ENCODE measurements at places on chromosomes 4 and X.

GRCh38 chr4:48904101-48904500 lies 2.5 kb downstream of the OCIAD2 start:
- no peak for DNase-seq

DNA sequence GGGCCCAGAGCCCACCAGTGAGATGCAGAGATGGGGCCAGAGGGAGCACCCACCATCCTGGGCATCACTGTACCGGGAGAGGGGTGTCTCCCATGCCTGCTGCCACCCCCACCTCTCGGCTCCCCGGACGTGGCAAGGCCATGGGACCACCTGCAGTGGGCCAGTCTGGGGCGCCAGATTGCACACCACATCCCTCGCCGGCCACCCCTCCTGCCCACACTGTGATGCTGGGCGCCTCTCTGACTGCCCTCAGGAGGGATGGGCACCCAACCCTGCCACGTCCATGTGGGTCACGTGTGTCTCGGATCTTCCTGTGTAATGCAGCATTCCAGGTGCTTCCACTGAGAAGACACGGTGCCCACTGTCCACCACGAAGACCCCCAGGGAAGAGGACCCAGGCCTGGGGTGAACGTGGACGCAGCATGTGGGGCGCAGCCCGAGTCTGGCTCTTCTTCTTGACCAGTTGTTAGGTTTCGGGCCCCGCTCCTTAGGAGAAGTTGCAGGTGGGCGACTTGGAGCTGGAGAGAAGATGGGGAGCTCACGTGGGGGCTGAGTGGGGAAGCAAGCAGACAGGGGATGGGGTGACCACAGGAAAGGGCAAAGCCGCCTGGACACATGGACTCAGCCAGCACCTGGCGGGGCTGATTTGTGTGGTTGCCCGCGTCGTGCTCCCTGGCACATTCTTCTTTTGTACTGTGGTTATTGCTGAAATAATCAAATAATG lies 47.7 kb downstream of the ZFYVE28 start:
- DNase-seq = no peak

- DNase-seq = no peak
Measured at GRCh38 chrX:151870602-151871001, 42.1 kb upstream of the MAGEA4 start.

GRCh38 chr4:91502365-91502764 lies 801.4 kb upstream of the GRID2 start:
- DNase-seq = no peak

- DNase-seq = no peak
Measured at GRCh38 chr4:120753854-120754253, 168.7 kb downstream of the PRDM5 start.

DNA sequence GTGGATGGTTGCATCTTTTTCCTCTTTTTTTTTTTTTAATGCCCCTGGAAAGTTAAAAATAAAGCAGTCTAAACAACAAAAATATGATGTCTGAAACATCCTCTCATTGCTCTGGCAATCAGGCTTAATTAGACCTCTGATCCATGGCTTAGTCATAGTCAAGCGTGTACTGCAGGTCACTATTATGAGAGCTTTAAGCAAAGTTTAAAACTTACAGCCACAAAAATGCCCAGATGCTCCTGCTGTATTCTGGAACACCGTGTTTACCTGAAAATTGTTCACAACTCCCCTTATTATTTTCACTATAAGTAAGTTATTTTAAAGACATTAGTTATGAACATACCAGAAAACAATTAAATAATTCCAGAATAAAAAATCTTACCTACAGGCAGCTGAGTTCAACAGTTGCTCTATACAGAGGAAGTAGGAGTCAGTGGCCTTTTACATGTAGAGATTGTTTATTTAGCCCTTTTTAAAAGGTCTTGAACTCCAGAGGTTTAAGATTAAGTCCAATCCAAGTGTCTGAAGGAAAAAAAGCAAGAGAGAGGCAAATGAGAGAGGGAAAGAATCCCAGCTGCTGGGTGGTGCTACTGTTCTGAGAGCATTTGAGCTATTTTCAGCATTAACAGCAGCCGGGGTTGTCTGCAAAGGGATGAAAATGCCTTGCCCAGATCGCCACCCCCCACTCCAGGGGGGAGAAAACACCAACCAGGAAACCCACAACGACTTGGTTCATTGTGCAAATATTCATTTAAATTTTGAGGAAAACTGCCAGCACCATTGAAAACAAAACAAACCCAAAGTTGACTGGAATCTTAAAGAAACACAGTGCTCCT lies 36.9 kb downstream of the SORBS2 start:
- DNase-seq = no peak

DNA sequence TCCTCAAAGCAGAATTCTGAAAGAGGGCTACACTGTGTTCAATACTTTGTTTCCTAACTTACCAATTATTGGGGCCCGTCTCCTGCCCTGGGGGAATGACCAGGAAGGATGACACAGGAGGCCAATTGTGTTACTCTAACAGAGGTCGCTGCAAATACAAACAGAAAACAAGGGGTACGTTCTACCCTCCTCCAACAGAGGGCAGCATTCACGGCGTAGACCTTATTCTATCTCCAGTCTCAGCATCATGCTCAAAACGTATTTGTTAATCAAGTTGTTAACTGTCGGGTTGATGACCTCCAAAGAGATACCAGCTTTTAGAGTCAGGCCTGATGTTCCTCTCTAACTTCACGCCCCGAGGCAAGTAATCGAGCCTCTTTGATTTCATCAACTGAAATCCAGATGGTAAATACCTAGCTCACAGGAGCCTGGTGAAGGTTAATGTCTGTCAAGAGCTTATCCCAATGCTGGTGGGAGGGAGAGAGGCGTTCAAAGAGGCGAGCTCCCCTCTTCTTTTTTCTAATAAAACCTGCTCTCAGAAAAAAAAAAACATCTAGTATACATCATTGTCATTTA lies 181.0 kb upstream of the KCNIP4 start:
- no peak for DNase-seq

- no peak for DNase-seq
Measured at GRCh38 chr4:69484011-69484410, 11.7 kb downstream of the UGT2B4 start.

DNA sequence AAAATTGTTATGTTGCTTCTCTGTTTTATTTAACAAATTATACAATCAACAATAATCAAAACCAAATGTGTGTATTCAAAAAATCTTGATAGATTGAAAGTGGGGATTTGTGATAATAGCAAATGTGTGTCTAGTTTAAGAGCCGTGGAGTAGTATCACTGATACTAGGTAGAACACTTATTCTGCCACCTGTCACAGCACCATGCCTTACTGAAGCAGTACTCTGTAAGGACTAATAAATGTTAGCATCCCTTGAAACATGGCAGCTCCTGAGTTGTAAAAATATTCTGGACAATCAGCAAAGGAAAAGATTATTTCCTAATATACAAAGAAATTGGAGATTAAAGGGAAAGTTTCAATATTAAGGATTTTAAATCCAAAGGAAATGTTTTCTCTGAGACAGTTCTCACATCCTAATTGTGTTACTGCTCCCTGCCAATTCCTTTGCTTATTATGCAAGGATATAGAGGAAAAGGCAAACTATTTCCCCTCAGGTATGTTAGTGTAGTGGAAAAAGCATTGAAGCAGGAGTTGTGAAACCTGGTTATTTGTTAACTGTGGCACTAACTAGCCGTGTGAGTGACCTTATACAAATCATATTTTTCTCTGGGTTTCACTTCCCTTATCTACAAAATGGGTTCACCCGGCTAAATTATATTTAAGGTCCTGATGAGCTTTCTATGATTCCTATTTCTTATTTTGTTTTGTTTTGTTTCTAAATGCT lies 303.1 kb downstream of the ARHGAP24 start:
- DNase-seq = no peak

- no peak for DNase-seq
Measured at GRCh38 chr4:88940506-88940905, 116.5 kb downstream of the FAM13A start.

GRCh38 chrX:102669526-102669925 lies 18.2 kb downstream of the GPRASP1 start:
- DNase-seq = no peak

DNA sequence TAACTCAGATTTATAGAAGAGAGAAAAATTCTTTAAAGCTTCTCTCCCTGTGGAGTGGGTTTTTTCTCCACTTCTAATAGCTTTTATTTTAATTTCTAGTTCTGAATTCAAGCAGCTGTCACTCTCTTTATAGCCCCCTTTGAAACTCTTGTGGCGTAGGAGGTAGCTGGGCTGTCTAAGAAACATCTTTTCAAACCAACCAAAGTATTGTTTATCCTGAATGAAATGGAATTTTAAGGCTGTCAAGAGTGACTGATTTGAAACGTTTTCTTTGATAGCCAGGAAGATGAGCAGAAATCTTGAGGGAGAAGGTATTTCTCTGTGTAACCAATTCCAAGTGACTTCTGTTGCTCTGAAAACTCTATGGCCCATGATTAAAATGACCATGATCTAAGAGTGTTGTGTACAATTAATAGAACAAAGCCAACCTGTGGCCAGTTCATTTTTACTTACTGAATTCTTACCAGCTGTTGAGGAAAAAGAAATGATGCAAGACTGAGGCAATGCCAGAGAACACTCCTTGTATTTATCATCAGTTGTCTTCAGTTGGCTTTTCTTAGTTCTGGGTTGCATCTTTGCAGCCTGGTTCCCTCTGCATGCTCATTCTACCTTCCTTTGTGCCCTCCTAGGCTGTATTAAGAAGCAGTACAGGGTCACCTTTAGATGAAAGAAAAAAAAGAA lies 298.4 kb downstream of the ARHGAP10 start:
- no peak for DNase-seq

- no peak for DNase-seq
Measured at GRCh38 chr4:73421708-73422457, 14.1 kb upstream of the AFP start.

GRCh38 chrX:129931411-129932015 lies 25.5 kb downstream of the UTP14A start:
- DNase-seq = no peak

DNA sequence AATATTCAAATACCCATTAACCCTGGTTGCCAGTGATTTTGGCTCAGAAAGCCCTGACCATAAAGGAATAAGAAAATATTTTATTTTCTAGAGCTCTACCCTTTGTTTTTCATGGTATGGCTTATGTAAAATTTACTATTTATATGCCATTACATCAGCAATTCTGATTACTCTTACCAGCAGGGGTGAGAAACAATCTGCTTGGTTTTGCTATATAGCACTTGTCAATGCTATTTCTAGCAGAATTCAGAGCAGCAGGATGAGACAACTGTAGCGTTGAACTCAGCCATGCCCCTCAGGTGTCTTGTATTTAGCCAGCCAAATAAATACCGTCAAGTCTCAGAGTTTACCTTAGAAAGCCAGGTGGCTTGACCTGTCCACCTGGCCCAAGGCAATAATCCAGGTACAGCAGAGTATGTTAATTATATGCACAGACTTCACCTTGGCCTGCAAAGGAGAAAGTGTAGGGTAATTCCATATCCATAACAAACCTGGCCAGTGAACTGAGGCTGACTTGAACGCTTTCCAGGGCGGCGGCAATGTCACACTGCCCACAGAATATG lies 1303.5 kb downstream of the RAPGEF2 start:
- no peak for DNase-seq

GRCh38 chr4:21469438-21470300 lies 478.9 kb downstream of the KCNIP4 start:
- no peak for DNase-seq

DNA sequence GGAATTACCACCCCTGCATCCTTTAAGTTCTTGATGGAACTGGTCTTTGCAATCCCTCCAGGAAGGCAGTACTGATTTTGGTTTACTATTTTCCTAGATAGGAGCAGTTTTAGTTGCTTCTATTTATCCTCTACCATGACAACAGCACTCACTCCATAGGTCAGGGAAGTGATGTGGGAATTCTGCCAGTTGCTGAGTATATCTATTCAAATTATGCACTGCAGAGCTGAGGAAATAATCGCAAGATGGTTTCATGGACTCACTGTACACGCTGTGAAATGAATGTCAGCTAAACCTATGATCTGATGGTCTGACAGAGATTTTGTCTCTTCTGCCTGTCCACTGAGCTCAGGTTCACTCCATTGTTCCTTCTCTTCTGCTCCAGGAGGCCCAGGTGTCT lies 135.8 kb downstream of the FAAH2 start:
- DNase-seq = no peak

DNA sequence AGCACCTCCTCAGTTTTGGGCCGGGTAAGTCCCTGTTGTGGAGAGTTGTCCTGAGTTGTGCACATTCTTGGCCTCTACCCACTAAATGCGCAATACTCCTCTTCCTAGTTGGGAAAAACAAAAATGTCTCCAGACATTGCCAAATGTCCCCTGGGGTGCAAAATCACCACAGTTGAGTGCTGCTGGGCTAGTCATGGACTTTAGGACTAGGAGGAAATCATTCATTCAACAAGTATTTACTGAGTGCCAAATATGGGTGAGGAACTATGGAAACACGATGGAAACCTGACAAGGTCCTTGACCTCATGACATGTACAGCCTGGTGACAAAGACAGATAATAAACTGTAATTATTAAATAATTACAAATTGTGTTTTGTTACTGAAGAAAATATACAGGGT lies 71.6 kb downstream of the STX18 start:
- DNase-seq = no peak

- DNase-seq = no peak
Measured at GRCh38 chrX:67604979-67605703, 61.3 kb downstream of the AR start.

DNA sequence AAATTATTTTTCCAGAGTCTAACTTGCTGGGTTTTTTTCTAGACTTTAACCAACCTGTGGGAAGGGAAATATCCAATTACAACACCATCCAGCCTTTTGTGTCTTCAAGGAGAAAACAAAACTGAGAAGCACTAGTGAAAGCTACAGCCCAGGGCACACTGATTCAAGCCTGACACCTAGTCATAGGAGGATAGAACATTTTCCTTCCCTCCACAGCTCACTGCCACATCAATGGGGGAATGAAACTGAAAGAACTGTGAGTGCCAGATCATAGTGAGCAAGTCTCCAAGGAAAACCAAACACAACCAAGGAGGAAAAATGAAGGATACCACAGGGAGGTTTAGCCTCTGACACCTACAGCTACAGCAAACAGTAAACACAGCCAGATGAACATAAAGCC lies 43.3 kb upstream of the MAGEA8 start:
- DNase-seq = no peak

- DNase-seq = no peak
Measured at GRCh38 chr4:176779421-176779820, 13.3 kb downstream of the VEGFC start.

DNA sequence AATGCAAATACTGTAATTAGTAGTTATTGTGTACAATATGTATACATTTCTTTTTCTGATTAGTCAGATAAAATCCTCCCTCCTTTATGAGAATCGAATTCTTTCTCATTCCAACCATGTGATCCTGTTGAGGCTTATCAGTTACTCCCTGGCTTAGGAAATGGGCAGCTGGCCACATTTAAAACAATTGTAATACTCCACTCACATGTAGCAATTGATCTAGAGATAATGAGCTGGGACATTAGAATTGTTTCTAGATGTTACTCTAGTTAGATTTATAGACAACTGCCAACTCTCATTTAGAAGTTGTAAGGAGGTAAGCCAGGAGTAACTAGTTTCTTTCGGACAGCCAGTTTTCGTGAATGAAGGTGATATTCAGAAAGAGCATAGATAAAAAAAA lies 859.3 kb upstream of the AADAT start:
- no peak for DNase-seq

GRCh38 chr4:186027405-186027804 lies 41.6 kb upstream of the TLR3 start:
- DNase-seq = no peak

- DNase-seq = no peak
Measured at GRCh38 chr4:106246441-106246840, 69.6 kb downstream of the TBCK start.

Data from stimulated activated CD4-positive, alpha-beta T cell treated with anti-CD3 and anti-CD28 coated beads, TNF-alpha, amount 100 ng/mL, for 4 hours (primary cell).